ENCODE measurements at places on chromosomes 1 and 21.

DNA sequence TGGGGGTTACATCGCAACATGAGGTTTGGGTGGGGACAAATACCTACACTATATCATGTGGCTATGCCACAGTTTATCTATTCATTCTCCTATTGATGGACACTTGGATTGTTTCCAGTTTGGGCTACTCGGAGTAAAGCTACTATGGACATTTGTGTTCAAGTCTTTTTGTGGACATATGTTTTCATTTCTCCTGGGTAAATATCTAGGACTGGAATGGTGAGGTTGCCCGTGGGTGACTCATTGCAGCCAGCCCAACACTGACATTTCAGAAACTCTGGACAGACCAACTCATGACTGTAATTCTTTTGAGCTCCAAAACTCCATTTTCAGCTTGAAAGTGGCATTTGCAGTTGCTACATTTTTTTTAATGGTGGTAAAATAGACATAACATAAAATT lies 82.7 kb downstream of the KAZN start:
- DNase-seq, result no peak

DNA sequence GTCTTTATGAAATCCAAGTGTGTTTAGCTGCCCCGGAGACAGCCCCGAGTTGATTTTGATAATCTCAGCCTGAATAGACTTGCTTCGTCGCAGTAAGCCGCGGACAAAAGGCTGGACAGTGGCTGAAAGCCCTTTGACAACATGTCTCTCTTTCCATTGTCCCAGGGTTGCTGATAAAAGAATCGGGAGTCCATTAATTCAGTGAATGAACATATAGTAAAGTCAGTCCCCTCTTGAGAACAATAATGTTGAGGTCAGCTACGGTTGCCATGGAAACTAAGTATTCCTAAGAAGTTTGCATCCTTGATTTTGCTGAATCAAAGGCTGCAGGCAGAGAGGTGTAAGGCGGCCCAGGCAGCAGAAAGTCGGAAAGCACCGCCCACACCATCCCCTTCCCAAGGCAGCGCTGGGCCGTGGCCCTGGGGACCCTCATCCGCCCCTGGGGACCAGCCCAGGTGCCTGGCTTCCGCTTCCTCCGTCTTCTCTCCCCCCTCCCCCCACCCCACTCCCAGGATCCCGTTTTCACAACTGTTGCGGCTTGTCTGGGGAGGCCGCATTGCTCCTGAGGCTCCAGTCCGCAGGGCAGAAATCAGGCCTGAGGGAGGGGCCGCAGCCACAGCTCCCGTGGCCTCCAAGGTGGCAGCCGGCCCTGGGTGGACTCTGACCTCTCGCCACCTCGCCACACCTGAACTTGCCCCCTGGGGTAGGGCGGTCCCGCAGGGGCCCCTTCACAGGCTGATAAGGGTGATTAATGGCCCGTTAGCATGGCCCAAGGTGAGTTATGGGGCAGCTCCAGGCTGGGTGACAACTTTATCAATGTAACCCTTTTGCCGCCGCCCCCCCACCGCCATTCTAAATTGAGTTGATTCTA lies 180.9 kb downstream of the PRDM16 start:
- DNase-seq, result no peak

DNA sequence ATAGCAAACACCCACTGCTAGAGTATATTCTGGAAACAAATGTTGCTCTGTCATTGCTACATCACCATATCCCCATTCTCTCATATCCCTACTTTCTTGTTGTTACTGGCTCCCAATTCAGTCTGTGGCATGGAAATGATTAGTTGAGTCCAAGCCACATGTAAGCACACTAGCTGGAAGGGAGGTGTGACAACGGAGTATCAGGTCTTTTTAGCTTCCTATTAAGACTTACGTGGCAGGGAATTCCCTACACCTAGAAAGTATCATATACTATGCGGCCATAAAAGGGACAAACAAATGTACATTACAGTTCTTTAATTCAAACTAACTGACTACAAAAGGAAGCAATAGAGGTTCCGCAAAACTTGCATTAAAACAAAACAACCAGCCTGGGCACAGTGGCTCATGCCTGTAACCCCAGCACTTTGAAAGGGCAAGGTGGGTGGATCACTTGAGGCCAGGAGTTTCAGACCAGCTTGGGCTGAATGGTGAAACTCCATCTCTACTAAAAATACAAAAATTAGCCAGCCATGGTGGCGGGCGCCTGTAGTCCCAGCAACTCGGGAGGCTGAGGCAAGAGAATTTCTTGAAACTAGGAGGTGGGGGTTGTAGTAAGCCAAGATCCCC lies 48.6 kb downstream of the INTS7 start:
- no peak for DNase-seq

- no peak for DNase-seq
Observed at GRCh38 chr1:54284781-54285529, 85.0 kb downstream of the MRPL37 start.

- no peak for DNase-seq
Observed at GRCh38 chr1:46621930-46622329, 5.3 kb upstream of the MOB3C start.

DNA sequence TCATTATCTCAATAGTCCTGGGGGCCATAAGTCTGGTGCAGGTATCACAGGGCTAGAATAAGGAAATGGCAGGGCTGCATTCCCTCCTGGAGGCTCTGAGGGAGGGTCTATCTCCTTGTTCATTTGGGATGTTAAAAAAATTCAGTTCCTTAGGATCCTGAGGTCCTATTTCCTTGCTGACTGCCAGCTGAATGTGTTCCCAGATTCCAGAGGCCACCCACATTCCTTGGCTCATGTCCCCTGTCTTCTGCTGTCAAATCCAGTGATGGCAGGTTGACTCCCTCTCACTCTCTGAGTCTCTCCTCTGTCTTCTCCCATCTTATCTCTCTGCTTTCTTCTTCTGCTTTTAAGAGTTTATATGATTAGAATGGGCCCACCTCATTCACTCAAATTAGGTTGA lies 400.6 kb downstream of the PTPRU start:
- DNase-seq, result no peak

DNA sequence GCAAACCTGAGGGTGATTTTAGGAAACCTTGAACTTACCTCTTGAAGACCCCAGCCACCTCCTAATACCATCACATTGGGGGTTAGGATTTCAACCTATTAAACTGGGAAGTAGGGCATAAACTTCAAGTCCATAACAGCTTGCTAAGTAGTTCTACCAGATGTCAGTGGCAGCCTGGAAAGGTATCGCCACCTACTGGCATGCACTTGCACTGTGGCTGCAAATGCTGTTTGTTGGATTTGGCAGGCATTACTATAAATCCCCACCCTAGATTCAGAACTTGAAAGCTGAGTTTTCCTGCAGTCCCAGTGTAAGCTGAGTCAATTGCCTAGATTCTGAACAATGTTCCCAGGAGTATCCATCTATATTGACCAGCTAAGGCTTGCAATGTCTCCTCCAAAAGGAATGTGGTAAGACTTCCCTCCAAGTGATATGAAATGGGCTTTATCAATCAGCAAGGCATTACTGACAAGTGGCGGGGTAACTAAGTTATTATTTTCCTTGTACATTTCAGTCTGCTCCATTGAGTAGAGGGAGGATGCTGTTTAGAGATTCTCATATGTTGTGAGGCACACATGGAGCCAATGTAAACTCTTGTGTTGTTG lies 474.5 kb downstream of the PTPRC start:
- peak; percentile 18 for DNase-seq

DNA sequence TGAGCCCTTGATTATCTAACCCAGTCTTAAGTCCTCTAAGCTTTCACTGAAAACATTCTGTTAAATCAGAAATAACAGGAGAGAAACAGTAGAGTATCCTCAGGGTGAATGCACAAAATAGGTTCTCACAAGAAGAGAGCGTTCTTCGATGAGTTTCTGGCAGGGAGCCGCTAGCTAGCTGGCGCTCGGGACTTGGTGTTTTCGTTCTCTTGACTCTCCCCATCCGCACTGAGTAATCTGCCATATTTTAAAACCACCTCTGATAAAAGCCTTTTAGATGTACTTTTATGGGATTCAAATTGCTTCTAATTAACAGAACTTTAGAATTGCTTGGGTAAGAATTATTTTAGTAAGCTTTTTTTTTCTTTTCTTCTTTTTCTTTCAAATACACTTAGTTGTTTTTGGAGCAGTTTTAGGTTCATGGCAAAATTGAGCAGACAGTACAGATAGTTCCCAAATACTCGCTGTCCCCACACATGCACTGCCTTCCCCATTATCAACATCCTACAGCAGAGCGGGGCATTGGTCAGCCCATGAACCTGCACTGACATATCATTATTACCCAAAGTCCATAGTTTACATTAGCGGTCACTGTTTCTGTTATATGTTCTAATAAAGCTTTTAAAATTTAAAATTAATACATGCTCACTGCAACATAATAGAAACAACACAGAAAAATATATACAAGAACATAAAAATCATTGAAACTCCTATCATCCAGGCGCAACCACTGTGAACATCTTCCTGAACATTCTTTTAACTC lies 35.4 kb downstream of the PRDM2 start:
- DNase-seq, result no peak

GRCh38 chr1:154861607-154862094 lies 8.4 kb downstream of the KCNN3 start:
- no peak for DNase-seq

DNA sequence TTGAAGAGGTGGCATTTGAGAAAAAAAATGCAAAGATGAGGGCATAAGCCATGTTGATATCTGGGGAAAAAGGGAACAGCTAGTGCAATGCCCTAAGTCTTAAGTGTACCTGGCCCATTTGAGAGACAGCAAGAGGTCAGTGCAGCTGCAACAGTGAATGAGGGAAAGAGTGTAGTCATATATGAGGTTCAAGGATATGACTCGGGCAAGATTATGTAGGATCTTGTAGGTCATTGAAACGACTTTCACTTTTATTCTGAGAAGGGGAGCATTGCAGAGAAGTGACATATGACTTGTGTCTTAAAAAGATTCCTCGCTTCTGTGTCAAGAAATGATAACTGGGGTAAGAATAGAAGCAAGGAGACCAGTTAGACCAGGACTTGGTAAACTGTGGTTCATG lies 31.0 kb downstream of the NTMT2 start:
- no peak for DNase-seq

DNA sequence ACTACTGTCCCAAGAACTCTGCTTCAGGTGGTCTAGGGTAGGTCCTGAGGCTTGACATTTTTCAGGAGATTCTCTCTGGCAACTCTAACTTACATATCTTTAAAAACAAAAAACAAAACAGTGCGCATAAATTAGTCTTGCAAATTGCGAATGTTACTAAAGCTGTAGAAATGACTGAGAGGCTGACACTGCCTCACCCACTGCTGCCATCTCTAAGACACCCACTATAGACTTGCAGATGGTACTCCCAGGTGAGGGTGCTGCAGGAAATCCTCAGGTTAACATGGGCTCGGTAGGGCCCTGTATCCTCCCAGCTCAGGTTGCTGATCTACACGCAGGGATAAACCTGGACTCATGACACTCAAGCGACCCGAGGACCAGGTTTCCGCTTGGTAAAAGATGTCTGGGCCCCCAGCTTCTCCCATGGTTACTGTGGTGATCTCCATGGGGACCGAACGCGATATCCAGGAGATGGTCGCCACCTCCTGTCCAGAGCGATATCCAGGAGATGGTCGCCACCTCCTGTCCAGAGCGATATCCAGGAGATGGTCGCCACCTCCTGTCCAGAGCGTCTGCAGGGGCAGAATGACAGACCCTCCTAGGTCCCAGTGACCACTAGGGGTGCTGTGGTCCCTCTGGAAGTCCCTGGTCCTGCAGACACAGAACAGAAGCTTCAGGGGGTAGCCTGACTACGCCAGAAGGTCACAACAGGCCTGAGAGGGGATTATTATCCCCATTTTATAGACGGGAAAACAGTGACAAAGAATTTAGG lies 16.2 kb upstream of the LY9 start:
- peak; percentile 11 for DNase-seq

DNA sequence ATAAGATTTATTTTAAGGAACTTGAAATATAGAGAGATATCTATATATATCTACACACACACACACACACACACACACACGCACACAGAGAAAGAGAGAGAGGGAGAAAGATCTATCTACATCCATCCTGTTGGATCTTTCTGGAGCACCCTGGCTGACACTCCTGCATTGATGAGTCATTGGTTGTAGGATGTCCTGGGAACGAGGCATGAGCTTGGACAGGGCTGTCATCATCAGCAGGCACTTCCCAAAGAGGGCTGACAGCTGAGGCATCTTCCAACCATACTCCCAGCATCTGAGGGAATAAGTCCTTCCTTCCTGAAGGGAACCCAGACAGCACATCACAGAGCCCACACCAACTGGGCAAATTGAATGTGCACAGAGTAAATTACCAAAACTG lies 99.1 kb upstream of the ERG start:
- no peak for DNase-seq

DNA sequence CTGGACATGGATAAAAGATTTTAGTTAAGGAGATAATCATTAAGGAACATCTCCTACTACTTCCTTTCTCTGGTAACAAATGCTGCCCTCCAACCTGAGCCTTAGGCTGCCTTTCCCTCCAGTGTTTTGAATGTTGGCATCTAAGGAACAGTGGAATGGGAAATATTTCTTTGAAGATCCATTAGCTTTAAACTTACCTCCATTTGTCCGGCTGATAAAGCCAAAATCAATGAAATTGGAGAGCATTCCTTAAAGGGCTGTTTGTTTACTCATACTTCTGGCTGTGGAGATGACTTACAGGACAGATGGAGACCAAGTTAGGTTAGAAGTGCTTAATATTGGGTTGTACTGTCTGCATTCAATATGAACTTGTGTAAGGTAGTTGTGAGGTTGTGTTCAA lies 439.1 kb downstream of the PLA2G4A start:
- no peak for DNase-seq

DNA sequence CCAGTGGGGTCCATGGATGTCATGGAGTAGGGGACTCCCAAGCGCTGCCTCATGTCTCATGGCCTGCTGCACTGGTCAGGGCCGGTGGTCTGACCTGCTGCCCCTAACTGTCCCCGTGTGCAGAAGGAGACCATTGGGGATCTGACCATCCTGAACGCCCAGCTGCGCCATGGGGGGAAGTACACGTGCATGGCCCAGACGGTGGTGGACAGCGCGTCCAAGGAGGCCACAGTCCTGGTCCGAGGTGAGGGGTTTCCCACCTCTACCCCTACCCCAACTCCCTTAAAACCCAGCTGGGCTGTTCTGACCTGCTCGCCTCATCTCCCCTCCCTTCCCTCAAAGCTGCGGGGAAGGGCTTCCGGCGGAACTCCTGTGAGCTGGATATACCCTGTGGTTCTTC lies 18.6 kb downstream of the TMEM81 start:
- DNase-seq, result no peak

DNA sequence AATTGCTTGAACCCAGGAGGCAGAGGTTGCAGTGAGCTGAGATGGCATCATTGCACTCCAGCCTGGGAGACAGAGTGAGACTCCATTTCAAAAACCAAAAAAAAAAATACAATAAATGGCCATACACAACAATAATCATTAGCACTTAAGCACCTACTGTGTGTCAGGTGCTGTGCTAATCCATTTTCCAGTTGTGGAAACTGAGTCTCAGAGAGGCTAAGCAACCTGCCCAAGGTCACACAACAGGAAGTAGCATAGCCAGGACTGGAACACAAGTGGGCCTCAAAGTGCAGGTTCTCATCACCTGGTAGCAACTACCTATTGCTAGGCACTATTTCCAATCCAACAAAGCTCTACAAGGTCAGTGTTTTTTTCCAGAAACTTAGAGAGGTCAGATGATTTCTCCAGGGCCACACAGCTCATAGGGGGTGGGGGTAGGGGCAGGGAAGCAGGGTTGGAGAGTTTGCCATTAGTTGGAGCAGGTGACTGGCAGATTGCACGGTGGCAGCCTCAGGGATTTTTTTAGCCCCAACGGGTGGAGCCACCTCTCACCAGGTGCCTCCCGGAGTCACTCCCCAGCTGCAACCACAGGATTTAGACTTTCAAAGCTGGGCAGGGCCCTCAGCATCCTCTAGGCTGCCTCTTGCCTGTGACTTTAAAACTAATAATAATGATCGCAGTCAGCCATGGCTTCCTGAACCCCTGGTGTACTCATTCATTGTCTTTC lies 52.5 kb upstream of the ID3 start:
- DNase-seq, result peak; percentile 22
